ENCODE measurements at places on chromosomes 4 and X.

- no peak for DNase-seq
Observed at GRCh38 chr4:123606336-123606735, 209.7 kb downstream of the SPRY1 start.

DNA sequence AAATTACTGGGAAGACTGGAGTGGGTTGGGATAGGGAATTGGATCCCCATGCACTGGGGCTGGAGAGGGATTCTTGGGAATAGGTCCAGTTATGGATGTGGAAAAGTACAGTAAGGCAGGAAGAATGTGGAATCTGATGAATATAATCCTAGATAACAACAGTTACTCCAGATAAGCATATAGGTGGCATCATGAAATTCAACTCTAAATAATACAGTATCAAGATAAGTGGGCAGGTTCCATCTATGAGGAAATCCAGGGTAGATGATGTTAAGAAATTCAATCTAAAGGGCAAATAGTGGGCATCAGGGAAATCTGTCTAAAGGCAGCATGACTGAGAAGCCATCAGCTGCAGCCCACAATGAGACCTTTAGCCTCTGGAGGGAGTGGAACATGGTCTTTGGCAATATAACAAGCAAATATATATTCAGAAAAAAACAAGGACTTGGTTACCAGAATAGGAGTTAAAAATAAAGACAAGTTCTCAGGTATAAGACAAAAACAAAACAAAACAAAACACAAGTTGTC, 1.2 kb downstream of the DTHD1 start:
- no peak for DNase-seq

DNA sequence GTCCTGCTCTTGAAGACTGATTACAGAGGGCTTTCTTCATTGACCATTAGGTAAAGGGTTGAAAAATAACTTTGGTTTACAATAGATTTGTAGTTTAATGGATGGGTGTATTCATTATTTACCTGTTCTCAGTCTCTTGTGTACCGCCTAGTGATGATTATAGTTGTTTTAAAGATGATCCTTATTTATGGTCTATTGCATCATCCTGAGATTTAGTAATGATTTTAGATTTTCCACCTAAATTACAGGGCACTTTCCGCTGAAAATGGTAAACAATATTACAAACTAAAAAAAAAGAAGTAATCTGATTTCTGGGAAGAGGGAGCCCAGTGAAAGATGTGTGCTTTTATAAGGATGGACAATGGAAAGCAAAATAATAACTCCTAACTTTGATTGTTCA, 78.4 kb upstream of the TMEM33 start:
- no peak for DNase-seq

DNA sequence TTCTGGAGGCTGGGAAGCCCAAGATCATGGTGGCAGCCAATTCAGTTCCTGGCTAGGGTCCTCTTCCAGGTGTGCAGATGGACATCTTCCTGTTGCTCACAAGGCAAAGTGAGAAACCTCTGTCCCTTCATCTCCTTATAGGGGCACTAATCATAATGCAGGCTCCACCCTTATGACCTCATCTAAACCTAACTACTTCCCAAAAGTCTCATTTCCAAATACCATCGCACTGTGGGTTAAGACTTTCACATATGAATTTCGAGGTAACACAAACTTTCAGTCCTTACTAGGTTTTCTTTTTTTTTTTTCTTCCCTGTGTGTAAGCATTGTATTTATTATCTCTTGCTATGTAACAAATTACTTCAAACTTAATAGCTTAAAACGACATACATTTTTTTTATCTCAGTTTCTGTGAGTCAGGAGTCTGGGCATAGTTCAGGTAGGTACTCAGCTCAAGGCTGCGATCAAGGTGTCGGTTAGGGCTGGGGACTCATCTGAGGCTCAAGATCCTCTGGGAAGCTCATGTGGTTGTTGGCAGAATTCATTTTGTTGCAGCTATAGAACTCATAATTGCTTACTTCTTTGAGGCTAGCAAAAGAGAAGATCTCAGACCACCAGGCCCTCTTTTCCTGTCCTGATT, 204.7 kb upstream of the STK26 start:
- DNase-seq, result no peak

DNA sequence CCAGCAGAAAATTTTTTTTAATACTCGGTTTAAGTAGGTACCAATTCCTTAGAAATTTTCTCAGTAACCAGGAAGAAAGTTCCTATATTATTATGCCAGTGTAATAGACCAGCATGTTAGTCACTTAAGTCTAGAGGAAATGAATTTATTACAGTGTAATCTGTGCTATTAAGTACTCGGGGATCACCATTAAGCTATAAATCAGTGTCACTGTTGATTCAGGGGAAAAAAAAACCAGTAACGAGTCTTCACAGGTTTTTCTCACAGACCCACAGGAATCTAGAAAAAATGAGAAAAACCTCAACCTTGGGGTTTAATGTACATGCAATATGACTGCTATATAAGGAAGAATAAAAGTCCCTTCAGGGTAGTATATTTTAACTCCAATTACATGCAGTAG, 138.3 kb upstream of the IL1RAPL2 start:
- DNase-seq, result no peak

GRCh38 chr4:56183344-56183959, 203.8 kb downstream of the AASDH start:
- no peak for DNase-seq

DNA sequence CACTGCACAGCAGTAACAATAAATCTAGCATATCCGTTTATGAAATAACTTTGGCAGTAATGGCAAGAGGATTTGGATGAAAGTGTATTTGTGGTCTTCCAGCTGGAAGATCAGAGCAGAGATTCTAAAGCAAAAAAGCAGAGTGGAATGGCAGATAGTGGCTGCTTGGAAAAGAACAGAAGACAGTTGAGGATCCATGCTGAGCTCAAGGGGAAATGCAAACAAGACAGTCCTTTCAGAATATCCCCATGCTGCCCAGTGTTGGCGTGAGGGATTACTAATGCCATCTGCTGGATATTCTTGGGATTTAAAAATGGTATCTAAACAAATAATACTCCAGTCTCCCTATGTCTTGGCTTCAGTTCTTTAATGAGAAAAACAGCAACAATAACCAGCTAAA, 629.1 kb upstream of the ATOH1 start:
- DNase-seq, result peak; percentile 52

- no peak for DNase-seq
Observed at GRCh38 chr4:151690164-151690870, 70.5 kb downstream of the GATB start.
